ENCODE measurements at places on chromosomes 1 and 21.

- DNase-seq = no peak
Observed at GRCh38 chr1:26015358-26015757, 6.2 kb upstream of the EXTL1 start.

- DNase-seq = peak; percentile 30
Observed at GRCh38 chr1:975896-976683, 5.8 kb downstream of the PERM1 start.

DNA sequence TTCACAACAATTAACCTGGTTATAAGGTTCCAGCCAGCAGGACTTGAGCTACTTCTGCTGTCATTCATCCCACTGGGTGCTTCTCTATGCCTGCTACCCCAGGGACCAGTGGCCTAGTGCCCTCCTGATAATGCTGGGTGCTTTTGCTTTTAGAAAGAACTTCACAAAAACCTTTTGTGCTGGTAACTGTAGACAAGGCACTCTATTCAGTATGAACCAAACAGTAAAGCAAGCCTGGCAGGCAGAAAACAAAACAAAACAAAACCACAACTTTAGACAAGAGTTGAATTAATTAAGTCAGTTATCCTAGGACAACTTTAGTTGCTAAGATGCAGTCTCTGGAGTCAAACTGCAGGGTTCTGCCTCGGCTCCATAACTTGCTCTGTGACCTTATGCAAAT, 61.9 kb upstream of the ADGRL2 start:
- DNase-seq = no peak

- no peak for DNase-seq
Observed at GRCh38 chr1:227924833-227925574, 22.7 kb downstream of the WNT9A start.

GRCh38 chr1:70449049-70449448, 38.0 kb downstream of the CTH start:
- no peak for DNase-seq

GRCh38 chr1:101732261-101732660, 264.5 kb downstream of the OLFM3 start:
- no peak for DNase-seq

- DNase-seq = no peak
Observed at GRCh38 chr1:247656221-247656875, 23.2 kb downstream of the OR13G1 start.

DNA sequence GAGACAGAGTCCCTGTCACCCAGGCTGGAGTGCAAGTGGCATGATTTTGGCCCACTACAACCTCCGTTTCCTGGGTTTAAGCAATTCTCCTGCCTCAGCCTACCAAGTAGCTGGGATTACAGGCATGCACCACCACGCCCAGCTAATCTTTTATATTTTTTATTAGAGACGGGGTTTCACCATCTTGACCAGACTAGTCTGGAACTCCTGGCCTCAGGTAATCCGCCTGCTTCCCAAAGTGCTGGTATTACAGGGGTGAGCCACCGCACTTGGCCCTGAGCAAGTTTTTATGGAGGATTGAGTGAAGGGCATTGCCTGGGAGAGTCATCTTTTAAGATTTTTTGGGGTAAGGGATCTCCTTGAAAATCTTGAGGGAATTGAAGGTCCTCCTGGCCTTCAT, 28.5 kb downstream of the UBE4B start:
- no peak for DNase-seq

GRCh38 chr1:160081261-160081936, at the start of gene KCNJ9:
Gene KCNJ9 (plus strand): TSS chr1:160081538. CDS start chr1:160084031, 2,493 bp downstream.
- DNase-seq = peak; percentile 92

DNA sequence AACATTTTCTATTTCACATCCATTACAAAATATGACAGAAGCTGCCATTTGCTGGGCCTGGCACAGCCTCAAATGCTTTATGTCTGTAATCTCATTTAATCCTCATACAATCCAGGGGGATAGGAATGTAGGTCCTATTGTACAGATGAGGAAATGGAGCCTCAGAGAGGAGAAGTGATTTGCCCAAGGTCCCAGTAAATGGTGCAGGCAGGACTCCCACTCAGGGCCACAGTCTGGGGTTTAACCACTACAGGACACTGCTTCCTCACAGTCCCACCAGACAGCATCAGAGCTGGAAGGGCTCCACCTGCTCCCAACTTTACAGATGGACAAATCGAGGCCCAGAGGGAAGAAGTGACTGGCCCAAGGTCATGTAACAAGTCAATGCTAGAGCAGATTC, 20.6 kb upstream of the RNF19B start:
- DNase-seq = no peak

DNA sequence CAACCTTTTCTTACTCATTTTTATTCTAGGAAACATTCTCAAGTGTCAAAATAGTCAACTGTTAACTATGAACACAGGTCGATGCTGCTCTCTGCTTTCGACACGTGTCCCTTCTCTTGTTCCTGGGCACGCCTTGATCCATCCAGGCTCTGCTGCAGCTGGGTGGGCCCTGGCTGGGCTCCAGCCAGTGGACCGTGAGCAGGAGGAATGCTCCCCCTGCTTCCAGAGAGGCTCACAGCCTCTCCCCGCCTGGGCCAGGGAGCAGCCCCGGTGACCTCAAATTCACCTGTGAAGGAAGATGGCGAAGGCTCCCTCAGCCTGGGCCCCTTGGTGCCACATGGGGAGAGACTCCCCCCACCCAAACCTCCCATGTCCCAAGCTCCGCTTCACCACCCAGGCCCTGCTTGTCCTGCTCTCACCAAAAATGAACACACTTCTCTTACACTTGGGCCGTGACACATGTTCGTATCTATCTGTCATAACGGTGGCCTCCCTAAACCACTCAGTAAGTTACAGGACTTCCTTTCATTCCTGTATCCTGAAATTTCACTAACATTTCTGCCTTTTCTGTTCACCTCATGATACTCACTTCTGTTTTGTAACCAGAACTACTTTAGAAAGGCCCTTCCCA, 24.6 kb upstream of the ADARB1 start:
- DNase-seq = no peak

DNA sequence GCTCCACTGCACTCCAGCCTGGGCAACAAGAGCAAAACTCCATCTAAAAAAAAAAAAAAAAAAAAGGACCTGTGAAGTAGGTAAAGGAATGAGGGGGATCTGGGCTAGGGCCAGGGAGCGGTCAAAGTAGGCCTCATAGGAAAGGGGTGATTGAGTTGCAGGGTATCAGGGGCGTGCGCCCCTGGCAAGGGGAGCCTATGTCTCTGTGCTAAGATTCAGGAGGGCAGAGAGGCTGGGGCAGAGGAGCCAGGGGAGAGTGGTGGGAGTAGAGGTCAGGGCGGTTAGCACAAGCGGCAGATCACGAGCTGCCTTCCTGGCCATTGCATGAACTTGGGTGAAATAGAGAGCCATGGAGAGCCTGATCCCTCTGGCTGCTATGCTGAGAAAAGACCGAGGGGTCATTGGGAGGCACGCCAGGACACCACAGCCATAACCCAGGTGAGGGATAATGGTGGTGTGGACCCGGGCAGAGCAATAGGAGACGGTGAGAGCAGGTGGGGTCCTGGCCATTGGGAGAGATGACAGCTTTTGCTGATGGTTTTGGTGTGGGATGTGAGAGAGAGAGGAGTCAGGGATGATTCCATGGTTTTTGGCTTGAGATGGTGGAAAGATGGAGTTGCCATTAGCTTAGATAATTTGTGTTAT, 30.6 kb upstream of the CSF1 start:
- DNase-seq = no peak

DNA sequence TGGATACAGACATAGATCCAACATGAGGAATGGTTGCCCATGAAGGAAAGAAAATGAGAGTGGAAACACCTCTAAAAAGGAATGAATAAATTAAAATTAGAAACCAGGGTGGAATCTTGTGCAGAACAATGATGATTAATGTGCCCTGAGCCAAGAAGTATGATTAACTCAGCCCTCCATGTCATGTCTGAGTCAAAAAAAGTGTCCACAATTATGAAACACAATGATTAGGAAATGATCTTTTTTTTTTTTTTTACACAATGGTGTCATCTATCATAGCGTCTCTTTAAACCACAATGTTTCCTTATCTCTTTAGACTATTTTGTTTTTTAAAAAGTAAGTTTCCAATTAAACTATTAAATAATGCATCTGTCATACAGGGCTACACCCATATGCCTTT, 78.9 kb upstream of the RAB4A start:
- DNase-seq = no peak

GRCh38 chr1:23470282-23471070, 13.5 kb downstream of the ASAP3 start:
- no peak for DNase-seq

DNA sequence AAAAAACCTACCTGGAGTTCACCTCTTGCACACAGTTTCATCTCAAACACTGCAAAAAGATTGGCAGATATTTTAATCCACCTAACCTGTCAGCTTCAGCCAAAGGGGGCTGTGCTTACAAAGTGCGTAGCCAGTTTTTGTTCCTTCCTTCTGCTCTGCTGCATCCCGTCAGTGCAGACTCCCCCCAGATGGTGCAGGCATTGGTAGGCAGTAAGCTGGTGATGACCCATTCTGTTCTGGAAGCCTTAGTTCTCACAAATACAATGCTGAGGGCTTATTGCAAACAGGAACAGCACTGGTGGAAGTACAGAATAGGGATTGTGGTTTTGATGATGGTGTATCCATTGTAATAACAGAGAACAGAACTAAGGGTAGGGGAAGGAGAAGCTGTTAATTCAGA, 239.5 kb downstream of the RYR2 start:
- no peak for DNase-seq

- DNase-seq = no peak
Observed at GRCh38 chr1:160884579-160884978, 401 bp downstream of the ITLN1 start.

DNA sequence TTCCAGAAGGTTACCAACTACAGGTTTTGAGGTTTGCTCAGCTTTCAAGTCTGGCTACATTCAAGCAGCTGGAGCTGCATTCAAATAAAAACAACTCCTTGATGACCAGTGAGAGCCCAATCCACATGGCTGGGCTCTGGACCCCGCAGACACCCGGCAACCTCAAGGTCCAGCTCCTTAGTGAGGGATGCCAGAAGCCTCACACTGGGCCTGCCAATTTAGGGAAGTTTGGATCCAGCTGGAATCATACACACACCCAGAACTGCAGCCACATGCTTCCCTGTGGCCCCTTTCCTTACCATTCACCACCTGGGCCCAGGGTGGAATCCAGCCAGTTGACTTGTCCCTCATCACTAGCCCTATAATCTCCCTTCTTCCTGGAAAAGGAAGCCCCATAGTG, 123.7 kb downstream of the UBE2U start:
- no peak for DNase-seq

DNA sequence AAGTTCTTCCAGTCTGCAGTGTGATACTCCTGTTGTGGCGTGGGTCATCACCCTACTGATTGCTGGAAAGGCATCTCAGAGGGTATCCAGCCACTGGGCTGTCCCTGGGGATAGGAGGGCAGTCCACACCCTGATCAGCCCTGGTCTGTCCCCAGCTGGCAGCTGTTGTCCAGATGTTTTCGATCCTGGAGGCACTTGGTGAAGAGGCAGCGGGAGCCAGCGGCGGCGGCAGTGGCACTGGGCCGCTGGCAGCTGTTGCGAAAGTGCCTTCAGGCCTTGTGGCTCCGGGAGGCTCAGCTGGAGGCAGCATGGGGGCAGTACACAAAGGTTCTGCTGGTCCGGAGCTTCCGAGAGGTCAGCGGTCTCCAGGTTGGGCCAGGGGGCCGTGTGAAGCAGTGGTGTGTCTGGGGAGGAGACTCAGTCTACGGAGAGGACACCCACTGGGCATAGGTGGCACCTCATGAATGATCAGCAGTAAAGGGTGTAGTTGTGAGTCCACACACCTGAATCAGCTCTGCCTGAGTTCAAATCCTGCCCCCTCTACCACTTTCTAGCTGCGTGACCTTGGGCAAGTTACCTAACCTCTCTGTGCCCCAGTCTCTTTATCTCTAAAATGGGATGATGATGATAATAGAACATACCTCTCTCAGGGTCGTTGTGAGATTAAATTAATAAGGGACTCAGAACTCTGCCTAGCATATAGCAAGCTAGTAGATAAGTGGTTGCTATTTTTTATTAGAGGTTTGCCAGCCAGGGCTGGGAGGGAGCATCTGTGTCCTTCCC, 6.1 kb downstream of the C1orf167 start:
- DNase-seq = no peak

All from amygdala (tissue), 56 donors.